Large intestine (tissue), 12 donors: ENCODE measurements at places on chromosomes 1 and 21. TPM values are rescaled to one million over a fixed set of nuclear protein-coding genes. Genes with fewer than 3 reads are reported as not detected.

RGS1 gene
- polyA plus RNA-seq = 75.0 TPM

S100A8 gene
- polyA plus RNA-seq = 2.5 TPM

TPTE gene
- not detected for polyA plus RNA-seq

TLR5 gene
- polyA plus RNA-seq = 1.9 TPM

CRYAA gene
- polyA plus RNA-seq = not detected

PTGER3 gene
- polyA plus RNA-seq = 8.1 TPM

NRIP1 gene
- polyA plus RNA-seq = 44.5 TPM

SH3BGRL3 gene
- polyA plus RNA-seq = 87.3 TPM

ST6GALNAC3 gene
- 18.0 TPM for polyA plus RNA-seq

METTL13 gene
- polyA plus RNA-seq = 28.2 TPM

LAD1 gene
- 96.4 TPM for polyA plus RNA-seq

RIMS3 gene
- 6.9 TPM for polyA plus RNA-seq

SERTAD4 gene
- 2.2 TPM for polyA plus RNA-seq

GRCh38 chr1:215082532-215083382 is at the start of gene KCNK2:
Gene KCNK2 (plus strand): TSS chr1:215082737. CDS start chr1:215083386, 649 bp downstream.
- peak; percentile 17 for DNase-seq

DNA sequence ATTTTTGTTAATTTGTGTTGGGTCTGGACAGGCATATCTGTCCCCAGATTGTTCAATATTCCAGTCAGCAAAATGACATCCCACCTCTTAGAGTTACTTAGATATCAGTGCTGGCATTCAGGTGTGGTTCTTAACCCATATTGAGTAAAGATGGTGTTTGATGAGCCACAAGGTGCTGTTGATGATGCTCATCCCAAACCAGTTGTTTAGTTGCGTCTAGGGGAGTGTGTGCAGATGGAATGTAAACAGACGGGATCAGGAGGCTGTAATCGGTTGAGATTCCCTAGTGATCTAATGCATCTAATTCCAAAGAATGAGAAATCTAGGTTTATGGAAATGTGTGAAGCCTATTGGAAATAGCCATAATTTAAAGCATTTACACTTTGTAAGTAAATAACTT is 1.1 kb downstream of the HOOK1 start:
- no peak for DNase-seq

- peak; percentile 53 for DNase-seq
Observed at GRCh38 chr1:182283746-182284544, 107.6 kb downstream of the GLUL start.

- DNase-seq = no peak
Observed at GRCh38 chr1:164498792-164499191, 60.2 kb upstream of the PBX1 start.

GRCh38 chr1:30218438-30218837 is 504.9 kb downstream of the MATN1 start:
- no peak for DNase-seq

GRCh38 chr1:205442051-205442725 is 13.7 kb downstream of the BLACAT1 start:
- no peak for DNase-seq

DNA sequence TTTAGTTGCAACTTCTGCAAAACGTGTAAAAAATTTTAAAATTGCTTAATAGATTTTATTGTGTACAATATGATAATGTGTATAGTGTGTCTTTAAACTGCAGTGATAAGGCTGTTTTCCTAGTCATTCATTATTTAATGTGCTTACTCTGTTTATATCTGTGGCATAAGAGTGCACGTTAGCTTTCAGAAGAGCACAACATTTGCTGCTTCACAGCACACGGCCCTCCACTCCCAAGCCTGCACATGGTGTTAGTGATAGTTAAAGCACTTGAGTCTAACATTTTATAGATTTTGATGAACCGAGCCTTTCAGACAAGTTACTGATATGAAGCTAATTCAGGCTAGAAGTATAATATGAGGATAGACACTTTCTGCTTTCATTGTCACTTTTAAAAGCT is 120.6 kb downstream of the ADGRL2 start:
- DNase-seq = no peak

DNA sequence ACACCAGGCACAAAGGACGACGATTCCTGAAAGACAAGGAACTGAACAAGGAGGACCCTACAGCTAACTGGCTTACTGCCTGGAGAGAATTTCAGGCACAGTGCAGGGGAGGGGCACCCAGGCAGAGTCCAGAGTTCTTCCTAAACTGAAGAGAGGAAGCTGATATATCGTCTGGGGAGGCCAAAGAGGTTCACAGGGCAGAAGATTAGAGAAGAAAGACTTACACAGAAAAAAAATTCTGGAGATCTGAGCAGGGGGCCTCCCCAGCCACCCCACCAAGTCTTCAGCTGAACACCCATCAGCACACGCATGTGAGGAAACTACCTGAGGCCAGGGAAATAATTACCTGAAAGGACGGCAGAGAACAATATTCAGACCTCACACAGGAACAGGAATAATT is 24.6 kb downstream of the SORT1 start:
- peak; percentile 72 for DNase-seq

- DNase-seq = peak; percentile 77
Observed at GRCh38 chr1:59617434-59617833, 197.3 kb upstream of the HOOK1 start.

- no peak for DNase-seq
Observed at GRCh38 chr1:147204080-147204479, 21.1 kb downstream of the FMO5 start.

DNA sequence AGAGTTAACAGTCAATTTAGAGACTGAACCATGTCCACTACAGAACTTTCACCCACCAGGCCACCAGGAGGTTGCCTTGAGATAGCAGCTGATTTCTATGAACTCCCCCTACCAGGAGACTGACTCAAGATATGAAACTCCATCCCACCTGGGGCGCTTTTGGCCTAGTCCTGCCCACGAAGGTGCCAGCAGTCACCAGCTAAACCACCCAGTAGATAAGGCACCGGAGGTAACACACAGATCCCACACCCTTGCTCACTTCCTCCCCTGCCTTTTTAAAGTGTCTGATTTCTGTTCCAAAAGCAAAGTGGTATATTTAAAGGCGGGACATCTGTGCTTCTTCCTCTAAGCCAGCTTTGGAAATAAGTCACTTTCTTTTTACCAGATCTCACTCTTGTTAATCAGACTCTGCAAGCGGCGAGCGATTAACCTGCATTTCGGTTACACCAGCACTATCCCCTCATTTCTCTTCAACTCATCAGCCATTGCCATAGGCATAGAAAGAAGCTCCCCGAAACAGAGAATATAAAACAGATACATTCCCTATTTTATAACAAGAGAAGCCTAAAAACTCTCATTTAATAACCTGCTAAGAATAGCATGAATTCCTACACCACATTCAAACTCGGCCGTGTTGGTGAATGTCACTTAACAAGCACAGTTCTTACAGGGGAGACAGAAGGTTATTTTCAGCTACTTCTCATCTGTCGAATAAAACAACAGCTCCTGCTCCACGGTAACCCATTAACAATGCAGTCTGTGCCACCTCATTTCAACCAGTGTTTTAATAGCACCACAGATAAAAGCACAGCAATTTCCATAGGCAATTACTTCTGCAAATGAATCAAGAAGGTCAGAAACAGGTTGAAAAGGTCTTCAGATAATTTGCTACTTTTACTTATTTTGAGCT is 318.1 kb downstream of the KCNH1 start:
- no peak for DNase-seq

DNA sequence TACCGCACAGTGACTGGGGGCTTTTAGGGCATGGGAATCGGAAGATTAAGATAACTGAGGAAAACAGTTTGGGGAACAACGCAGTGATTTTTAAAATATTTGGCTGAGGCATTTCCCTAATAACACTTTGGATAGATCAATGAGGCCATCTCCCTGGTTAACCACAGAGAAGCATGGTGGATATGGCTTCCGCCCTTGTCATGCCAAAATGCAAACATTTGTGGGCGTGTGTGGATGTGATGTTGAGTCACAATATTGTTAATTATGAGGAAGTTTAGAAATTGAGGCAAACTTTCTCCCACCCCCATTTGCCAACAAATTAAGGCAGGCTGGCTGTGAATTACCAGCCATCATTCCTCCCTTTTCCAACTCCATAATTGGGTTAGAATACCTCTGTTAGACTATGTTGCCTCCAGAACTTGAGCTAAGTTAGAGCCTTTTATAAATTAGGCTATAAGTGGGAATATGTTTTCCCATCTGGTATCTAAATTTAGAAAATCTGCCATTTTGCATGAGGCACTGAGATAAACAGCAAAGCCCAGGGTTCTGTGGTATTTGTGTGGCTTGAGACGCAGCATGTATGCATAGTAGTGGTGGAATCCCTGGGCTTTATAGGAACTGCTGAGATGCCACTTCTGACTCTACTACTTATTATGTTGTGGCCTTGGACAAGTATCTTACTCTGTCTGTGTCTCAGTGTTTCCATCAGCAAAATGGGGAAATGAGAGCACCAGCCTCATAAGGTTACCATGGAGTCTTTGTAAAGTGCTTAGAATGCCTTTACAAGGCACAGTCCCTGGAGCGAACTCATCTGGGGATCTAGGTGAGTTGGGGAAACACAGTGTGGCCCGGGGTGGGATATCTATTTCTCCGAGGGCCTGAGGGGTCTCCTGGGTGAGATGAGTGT is 154.6 kb downstream of the C1orf94 start:
- no peak for DNase-seq

GRCh38 chr1:210407887-210408252 is 79.2 kb downstream of the HHAT start:
- no peak for DNase-seq

GRCh38 chr1:58882322-58882948 is 98.6 kb upstream of the JUN start:
- DNase-seq = peak; percentile 4

GRCh38 chr1:77825131-77825709 is 45.8 kb downstream of the MIGA1 start:
- peak; percentile 60 for DNase-seq

GRCh38 chr21:31559368-31560119 is 99.9 kb upstream of the SOD1 start:
- peak; percentile 96 for DNase-seq

DNA sequence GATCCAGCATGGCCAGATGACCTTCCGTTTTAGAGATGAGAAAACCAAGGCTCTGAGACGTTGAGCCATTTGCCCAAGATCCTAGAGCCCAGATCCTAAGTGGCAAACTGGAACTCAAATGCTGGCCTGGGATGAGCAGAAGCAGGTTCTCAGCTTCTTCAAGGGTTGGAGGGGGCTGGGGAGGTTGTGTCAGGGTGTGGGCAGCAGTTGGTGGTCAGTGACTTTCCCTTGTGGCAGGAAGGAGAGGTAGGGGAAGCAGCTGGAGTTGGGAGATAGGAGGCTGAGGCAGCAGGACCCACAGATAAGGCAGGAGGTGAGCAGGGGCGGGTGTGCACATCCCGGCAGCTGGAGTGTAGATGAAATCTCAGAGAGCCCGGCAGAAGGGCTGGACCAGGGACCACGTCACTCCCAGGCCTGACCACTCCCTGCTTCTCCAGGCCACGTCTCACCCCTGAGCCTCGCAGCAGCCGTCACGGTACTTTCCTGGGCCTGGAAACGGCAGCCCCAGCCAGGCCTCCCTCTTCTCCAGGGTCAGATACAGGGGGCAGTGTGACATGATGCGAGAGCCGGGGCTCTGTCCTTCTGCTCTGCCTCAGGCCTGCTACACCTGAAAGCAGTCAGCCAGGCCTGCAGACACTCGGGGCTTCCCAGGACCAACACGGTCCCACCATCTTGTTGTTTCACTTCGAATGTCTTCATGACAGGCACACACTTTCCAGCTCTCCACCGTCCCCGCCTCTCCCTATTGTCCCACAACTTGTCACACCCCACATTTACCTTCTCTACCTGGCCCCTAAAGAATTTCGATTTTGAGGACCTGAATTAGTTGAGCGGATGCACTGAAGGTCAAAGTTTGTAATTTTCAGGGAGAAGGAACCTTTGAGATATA is 11.5 kb upstream of the LAPTM5 start:
- no peak for DNase-seq

DNA sequence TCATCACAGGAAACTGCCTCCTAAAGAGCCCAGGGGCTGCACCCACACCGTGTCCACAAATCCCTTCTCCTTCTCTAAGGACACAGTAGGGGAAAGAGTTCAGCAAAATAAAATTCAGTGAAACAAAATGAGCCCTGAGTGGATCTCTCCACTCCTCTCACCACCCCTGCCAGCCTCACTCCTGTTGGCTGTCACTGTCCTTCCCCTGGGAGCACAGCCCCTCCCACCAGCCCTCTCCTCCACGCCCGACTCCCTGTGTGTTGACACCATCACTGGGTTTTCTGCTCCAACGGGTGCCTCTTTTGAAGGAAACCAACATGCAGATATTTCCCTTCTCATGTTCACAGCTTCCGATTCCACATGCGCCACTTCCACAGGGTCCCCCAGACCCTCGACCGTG is 356.2 kb downstream of the AJAP1 start:
- DNase-seq = no peak

DNA sequence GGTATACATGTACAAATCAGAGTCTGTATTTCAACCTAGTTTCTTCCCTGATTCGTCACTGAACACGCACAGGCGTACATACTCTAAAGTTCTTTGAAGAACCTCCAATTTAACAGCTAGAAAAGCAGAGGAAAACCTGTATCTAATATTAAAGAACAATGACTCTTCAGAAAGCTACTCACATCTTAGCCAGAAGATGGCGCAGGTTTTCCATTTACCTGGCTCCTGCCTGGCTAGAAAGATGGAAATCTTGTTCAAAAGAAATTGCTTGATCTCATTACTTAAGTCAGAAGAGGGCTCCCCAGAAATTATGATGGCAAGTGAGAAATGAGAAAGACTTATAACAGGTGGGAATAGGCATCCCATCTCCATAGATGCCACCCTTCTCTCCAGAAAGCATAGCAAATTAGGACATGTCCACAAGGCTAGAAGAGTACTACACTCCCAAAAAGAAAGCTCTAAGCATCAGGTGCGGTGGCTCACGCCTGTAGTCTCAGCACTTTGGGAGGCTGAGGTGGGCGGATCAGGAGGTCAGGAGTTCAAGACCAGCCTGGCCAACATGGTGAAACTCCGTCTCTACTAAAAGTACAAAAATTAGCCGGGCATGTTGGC is 19.0 kb upstream of the L1TD1 start:
- peak; percentile 27 for DNase-seq

- DNase-seq = no peak
Observed at GRCh38 chr1:151615711-151616504, 4.1 kb downstream of the SNX27 start.

GRCh38 chr21:41605178-41605933 is 97.4 kb upstream of the TMPRSS2 start:
- DNase-seq = peak; percentile 59

DNA sequence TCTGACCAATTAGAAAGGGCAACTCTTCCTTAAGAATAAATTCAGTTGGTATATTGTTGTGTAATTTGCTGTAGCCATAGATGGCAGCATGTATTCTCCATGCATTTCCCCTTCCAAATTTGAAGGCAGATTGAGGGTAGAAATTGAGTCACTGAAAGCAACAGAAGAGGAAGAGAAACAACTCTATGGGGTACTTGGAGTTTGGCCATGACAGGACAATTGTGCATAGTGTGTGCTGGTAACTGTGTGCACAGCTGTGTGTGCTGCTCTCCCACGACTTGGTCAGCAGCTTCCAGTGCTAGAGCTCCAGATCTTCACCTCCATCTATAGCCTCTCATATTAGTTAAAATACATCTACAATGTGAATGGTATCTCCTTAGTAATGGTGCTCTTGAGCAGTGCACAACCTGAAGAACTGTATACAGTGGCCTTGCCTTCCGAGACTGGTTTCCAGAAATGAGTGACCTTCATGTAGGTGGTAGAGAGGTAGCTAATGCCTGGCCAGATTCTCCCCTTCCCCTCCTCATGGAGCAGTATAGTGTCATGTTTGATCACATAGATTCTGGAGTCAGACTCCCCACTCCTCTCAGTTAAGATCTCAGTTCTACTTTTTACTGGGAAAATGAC is 882 bp upstream of the FCAMR start:
- DNase-seq = no peak
